ENCODE measurements at places on chromosomes 11 and 22.

DNA sequence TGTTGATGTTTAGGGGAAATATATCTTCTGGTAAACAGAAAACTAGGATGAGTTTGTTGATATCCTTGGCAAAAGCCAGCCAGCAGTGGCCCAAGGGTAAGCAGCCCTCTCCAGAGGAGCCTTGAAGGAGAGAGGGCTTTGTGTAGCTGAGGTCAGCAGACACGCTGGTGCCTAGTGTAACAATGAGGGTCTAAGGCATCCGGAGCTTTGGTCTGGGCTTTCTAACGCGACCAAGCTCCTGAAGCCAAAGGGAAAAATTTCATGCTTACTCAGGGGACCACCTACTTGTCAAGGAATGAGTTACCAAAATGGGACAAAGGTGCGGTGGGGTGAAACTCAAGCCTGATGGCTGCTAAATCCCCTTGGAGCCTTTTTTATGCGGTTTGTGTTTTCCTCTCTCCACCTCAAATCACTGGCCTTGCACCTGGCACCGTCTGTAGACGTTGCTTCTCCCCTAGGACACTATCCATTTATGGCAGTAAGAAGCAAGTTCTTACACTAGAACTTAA is 134.9 kb downstream of the DBX1 start:
- no peak for DNase-seq

DNA sequence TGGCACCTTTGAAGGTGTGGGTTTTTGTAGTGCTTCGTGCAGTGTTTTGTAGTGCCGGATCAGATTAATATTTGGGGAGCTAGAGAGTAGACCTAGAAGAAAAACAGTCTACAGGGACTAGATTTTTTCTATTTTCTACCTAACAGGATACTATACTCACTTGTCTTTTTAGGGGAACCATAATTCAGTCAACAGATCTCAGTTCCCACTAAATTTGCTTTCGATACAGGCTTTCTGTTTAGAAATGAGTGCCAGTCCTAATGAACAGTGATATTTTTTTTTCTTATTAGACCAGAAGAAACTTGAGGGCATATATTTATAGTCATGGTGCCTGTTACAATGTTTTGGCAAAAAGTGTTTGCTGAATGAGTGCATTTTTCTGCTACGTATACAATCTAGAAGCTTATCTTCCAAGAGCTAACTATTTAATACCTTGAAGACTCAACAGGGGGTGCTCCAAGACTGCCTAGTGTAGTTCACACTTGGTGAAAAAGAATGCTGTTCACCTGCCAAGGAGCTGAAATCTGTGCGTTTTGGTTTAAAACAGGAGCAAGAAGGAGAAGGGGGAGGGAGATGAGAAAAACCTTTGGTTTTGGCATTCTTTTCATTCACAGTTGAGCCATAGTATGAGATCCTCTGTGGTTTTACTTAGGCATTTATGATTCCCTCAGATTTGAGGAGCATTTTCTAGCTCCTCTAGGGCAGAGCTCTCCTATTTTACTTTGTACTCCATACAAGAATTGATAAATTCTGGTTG is 44.9 kb upstream of the VSTM5 start:
- DNase-seq: no peak

- DNase-seq: no peak
Observed at GRCh38 chr11:44300844-44301563, 8.9 kb downstream of the ALX4 start.

- DNase-seq: no peak
Observed at GRCh38 chr22:45216133-45217003, 24.3 kb downstream of the KIAA0930 start.

DNA sequence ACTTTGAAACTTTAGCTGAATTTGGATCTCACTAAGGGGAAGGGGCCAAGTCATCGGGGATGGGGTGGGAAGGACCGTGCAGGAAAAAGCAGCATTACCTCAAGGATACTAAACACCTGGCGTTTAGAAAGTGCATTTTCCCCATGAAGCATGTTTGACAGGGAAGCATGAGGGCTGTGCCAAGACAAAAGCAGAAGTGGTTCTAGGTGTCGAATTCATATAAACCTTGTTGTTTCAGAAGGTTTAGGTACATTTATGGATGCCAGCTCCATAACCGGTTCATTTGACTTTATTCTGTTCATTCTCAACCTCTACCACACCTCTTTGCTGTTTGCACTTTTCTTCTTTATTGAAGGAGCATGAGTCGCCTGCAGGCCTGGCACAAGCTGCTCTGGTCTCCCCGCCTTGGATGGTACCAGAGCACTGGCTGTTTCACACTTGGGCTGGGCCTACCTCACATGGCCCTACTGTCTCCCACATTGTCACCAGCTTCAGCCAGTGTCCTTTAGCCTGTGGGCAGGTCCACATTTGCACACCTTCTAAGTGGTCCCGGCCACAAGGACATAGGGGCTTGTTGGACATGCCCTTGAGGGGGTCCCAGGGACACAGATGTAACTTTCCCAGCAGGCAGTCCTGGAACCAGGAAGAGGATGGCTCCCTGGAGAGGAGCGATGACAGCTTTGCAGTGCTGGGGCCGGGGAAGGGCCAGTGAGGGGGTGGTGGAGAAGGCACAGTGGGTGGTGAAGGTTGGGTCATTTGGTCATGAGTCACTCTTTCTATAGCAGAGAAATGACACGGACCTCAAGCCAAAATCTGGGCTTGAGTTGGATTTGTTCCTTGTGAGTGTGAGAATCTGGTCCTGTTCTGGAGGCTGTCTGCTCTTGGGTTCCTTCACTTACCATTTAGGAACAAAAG is 3.2 kb upstream of the ST14 start:
- DNase-seq: no peak

- peak; percentile 64 for DNase-seq
Observed at GRCh38 chr22:19105867-19106802, 16.1 kb downstream of the DGCR2 start.

- no peak for DNase-seq
Observed at GRCh38 chr22:23418159-23418788, 161.8 kb downstream of the IGLL1 start.

GRCh38 chr11:120722524-120722923 is 211.0 kb downstream of the GRIK4 start:
- DNase-seq: no peak

DNA sequence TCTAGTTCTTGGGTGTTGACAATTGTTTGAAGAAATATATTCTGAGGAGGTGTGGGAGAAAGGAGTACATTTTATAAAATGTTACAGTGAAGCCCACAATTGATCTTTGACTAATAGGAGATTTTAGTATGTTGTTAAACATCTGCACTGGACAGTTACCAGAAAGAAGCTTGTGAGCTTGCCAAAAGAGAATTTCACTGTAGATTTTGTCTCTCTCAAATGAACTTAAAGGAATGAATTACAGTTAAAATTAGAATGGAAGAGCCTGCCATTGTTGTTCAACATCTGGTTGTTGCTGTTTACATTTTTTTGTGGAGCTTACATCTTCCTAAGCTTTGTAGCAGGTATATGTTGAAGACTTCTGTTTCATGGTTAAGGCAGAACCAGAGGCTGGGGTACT is 620.5 kb upstream of the CCDC179 start:
- no peak for DNase-seq

GRCh38 chr22:48334971-48335370 is 1492.7 kb downstream of the BRD1 start:
- no peak for DNase-seq

GRCh38 chr11:60978546-60979380 is 7.3 kb downstream of the CD6 start:
- DNase-seq: peak; percentile 48

GRCh38 chr11:18727479-18728236 is 1.7 kb upstream of the IGSF22 start:
- peak; percentile 51 for DNase-seq

GRCh38 chr11:128260398-128260797 is 327.0 kb downstream of the ETS1 start:
- DNase-seq: no peak

DNA sequence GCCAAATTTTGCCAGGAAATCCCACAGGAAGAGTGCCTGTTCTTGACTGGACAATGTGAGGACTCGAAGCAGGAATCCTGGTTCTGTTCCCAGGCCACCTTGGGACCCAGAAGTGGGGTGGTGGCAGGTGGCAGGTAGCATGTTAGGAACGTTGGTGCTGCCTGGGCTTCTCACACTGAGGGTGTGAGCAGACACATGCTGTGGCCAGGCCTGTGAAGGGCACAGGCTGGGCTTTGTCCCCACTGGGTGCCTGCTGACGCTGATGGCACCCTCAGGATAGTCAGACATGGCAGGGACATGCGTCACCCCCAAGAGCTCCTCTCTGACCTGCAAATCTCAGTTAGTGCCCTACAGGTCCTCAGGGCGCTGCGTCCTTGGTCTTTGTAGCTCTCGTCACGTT is 21.1 kb upstream of the NECTIN1 start:
- DNase-seq: no peak

DNA sequence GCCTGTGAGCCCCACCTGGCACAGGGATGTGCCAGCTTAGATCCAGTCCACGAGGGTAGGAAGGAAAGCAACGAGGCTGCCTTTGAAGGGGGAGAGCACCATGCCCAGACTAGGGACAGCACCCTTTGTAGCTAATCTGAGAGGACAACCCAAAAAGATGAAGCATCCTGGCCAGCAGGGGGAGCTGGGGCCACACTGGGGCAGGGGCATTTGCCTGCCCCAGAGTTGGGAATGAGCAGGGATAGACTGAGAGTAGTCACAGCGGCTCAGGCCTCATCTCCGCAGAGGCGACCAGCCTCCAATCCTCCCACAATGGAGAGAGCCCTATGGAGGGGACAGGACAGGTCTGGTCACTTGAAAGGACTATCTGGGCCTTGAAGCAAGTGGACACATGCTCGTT is 16.4 kb downstream of the LMO1 start:
- no peak for DNase-seq

- DNase-seq: no peak
Observed at GRCh38 chr11:6988506-6988905, 31.6 kb downstream of the ZNF214 start.

- no peak for DNase-seq
Observed at GRCh38 chr11:79331203-79331901, 109.5 kb downstream of the TENM4 start.

GRCh38 chr11:62024936-62025486 is 57.6 kb upstream of the FTH1 start:
- no peak for DNase-seq

GRCh38 chr11:70399681-70400112 is 1.4 kb downstream of the CTTN start:
- DNase-seq: no peak

- no peak for DNase-seq
Observed at GRCh38 chr22:24208012-24208749, 26.9 kb downstream of the SUSD2 start.

DNA sequence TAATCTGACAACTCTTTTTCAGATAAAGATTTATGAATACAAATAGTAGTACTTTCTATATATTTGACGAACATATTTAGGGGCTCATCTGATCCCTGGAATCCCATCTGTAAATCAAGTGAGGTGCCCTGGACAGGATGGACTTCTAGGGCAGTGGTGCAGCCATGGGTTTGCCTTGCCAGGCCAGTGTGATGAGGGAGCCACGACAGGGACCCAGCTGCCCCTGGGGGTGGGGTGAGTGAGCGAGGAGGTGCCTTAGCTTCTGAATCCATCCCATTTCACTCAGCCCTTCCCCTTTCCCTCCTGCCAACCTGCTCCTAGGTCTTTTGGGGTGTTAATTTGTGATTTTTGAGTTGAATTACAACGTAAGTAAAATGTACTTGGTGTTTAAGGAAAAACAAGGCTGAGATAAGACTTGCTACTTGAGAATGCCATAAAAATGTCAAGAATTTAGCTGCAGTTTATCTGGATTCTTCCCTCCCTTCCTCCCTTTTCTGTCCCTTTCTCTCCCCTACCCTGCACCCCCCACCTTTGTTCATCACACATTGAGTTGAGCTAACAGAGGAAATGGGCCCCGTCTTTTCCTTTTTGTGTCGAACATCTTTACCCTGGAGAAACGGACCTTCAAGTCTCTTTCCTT is 60.8 kb downstream of the PPFIBP2 start:
- DNase-seq: no peak

DNA sequence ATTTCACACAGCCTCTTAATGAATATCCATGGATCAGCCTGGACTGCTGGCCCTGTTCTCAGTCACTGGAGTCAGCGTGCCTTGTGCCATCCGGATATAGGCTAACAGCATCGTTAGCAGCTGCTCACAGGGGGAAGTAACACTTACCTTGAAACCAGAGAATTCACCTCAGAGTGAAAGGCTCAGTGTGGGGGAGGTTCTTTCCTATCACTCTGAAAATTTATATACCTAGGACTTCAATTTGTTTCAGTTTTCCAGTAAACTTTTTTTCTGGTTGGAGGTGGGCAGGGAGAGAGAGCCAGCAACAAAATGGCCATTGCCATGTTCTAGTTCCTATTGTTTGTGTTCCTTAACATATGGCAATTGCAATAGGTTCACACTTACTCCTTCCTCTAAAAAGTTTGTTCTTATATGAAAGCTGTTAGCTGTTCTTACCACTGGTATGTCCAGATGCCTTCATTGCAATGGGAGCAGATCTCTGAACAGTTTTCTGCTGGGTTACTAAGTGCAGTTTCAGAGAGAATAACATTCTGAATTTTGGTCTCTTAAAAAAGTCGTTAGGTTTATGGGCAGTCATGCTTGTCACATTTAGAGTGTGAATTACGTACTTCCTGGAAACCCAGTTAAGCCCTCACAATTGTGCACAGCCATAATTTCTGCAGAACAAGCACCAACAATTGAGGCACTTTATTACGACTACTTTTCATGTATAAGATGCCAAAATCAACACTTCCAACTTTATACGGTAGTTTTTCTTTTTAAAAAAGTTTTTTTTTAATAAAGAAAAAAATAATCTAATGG is 247.6 kb downstream of the CADM1 start:
- DNase-seq: no peak

GRCh38 chr11:18080451-18080850 is 25.4 kb downstream of the SAAL1 start:
- no peak for DNase-seq

DNA sequence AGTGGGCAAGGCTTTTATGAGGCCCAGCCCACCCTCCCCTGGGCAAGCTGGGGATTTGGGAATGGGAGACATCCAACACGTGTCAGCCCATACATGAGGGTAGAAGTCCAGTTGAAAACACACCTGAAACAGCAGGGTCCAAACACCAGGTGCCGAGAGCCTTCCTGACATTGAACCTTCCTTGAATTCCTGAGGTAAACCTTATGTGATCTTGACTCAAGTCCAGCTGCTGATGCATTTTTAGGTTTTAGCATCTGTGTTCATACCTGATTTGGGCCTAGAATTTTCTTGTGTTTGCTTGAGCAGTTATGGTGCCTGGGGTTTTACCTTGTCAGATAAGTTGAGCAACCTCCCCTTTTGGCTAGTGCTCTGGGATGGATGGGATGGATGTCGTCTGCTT is 66.3 kb downstream of the CDKN1C start:
- DNase-seq: no peak

Measured in activated CD4-positive, alpha-beta T cell treated with anti-CD3 and anti-CD28 coated beads, Interleukin-2, amount 50 U/mL, for 1 hour (primary cell).